ENCODE measurements at places on chromosomes 4 and X.

DNA sequence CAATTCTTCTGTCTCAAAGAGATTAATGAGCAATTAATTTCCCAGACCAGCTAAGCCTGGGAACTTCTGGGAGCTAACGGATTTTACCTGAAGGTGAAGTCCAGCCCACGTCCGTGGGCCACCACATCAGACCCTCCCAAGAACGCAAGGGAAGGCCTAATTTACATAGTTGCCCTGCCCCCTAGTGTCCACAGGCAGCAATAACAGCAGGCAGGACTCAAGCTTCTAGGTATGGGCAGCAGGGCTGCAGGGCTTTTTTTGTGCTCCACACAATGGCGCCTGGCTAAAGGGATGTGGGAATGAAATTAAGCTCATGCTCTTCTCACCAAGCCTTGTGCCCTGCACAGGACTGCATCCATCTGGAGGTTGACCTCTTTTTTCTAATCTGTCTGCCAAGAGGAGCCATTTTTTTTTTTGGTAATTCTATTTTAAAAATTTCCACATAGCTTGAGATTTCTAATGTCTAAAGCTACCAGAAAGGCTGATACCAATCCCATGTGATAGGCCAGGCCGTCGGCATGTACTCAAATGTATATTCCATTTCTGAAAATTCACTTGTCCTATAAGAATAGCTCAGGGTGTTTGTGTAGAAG, 111.9 kb upstream of the TMEM164 start:
- peak; percentile 25 for DNase-seq

GRCh38 chr4:55014876-55015275, 110.5 kb downstream of the KDR start:
- DNase-seq = no peak

- DNase-seq = no peak
Observed at GRCh38 chr4:184420881-184421416, 53.4 kb downstream of the IRF2 start.

DNA sequence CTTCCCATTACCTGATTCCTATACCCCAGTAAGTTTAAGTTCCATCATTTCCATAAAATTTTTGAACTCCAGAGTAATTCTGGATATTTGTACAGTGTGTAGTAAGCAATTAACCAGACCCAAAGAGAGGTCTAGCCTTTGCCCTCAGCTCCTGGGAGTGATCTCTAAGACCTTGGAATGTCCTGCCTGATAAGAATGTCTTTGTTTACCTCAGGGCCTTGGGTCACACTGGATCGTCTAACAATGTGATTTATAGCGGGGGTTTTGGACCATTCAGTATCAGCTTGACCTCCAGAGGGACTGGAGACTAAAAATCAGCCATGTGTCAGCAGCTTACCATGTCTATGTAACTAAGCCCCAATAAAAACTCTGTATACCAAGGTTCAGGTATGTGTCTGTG, 330.9 kb upstream of the PPP1R2C start:
- no peak for DNase-seq

- DNase-seq = no peak
Observed at GRCh38 chrX:15298780-15299179, 16.7 kb downstream of the ASB11 start.

GRCh38 chr4:147285751-147286150, 195.1 kb upstream of the EDNRA start:
- DNase-seq = no peak

DNA sequence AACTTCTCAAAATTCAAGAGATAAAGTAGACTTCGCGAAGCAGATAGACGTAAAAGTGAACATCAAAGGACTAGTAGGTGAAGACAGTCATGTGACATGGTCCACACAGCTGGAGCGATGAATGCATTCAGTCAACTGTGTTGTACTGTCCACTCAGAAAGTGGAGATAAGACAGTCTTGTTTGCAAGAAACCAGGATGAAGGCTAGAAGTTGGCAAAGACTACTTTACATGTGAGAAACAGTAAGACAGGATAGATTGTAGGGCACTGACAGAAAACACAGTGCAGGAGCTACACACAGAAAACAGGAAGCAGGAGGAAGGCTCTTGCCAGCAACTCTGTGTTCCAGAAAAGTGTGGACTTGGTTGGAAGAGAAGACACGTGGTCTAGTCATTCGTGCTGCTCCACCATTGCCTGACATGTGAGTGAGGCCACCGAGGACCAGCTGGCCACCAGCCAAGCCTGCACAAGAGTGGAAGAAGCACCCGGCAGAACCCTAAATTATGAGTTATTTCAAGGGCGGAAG, 78.9 kb downstream of the FAT1 start:
- no peak for DNase-seq

DNA sequence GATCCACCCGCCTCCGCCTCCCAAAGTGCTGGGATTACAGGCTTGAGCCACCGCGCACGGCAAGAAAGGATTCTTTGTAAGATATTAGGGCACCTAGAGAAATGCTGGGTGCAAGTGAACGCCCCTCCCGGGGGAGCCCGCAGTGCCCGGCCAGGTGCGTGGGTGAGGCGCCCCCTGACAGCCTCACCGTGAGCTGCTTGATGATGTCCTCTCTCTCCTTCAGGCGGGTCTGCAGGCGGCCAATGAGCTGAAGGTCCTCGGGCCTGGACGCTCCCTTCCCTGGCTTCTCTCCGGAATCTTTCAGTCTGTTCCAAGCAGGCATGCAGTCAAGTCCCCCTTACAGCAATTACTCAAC, 21.9 kb downstream of the MED28 start:
- no peak for DNase-seq

- no peak for DNase-seq
Observed at GRCh38 chrX:40050532-40050931, 47.2 kb downstream of the BCOR start.

- DNase-seq = no peak
Observed at GRCh38 chr4:99329876-99330275, 8.7 kb upstream of the ADH1B start.

DNA sequence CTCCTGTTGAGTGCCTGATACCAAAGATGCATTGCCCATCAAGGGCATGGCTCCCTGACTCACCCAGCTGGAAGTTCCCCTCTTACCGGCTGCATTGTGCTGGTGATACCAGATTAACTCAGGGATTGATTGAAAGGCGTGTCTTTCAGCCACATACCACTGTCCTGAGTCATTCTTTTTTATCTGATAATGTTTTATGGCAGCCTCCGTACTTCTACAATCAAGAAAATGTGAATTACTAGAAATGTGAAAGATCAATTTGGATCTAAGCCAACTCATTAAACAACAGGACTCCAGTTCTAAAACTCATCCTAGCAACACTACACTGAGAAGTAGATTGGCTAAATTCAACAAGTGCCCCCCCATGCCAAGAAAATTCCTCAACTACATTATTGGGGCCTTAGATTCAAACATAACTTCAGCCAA, 40.0 kb downstream of the TXK start:
- no peak for DNase-seq

DNA sequence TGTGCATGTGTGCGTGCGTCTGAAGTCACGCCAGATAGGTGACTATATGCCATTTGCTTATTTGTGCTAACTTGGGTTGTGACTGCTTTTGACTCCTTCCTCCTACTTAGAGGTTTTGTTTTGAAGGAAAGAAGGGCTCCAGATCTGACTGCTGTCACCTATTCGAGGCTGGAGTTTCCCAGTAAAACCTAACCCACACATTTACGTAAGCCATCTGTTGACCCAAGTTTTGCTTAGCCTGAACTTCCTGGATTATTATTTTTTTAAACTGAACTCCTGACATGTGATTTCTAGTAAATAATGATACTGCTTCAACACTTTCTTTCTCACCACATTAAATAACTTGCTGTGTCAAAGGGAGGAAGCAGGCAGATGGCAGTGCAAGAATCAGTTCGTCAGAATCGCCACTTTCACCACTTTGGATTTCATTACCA, 41.5 kb downstream of the DTHD1 start:
- no peak for DNase-seq

- DNase-seq = no peak
Observed at GRCh38 chr4:5749568-5749967, 38.6 kb downstream of the EVC start.

DNA sequence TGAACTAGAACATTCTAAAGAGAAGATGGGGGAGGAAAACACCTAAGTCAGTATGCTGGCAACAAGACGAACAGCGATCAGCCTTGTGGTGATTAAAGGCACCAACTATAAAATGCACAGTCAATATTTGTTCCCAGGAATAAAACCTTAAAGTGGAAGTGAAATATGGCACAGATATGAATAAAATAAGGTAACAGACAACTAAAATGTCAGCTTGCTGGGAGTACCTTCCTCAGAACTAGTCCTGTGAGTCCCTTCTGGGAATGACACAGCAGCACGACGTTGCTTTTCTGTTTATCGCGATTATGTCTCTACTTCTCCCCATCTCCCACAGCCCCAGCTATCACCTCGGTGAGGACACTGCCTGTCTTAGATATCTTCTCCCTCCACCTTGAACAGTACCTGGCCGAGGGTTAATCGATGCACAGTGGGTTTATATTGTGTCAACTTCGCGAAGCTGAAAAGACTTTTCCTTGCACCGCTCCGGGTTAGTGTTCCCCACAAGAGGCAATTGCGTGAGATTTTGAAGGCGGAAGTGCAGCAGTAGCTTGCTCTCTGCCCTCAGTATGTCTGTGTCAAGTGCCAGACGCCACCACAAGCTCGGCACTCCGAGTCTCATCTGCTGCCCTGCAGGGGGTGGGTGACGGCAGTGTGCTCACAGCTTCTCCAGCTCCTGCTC, 17.4 kb downstream of the MTNR1A start:
- DNase-seq = no peak

GRCh38 chr4:113040793-113041192, 8.7 kb upstream of the ANK2 start:
- DNase-seq = no peak

DNA sequence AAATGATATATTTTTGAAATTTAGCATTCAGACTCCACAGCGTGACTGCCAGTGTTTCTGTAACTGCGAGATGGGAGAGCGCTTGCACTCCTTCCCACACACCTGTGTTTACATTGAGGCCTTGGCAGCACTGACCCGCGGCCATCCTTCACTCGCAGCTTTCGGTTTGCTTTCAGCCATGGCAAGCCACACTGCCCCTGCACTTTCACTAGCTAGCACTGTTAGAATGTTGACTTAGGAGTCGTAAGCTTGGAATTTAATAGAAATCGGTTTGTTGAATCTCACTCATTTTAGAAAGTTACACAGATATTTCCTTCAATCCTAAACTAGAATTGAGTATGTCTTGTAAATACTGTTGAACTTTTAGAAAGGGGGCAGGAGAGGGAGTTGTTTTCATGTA, 136.2 kb downstream of the CFAP299 start:
- no peak for DNase-seq

GRCh38 chr4:89382439-89382838, 74.8 kb upstream of the GPRIN3 start:
- no peak for DNase-seq

- DNase-seq = no peak
Observed at GRCh38 chrX:129791336-129791735, 11.6 kb downstream of the SASH3 start.

- DNase-seq = no peak
Observed at GRCh38 chr4:98656443-98656842, 2.0 kb downstream of the TSPAN5 start.

DNA sequence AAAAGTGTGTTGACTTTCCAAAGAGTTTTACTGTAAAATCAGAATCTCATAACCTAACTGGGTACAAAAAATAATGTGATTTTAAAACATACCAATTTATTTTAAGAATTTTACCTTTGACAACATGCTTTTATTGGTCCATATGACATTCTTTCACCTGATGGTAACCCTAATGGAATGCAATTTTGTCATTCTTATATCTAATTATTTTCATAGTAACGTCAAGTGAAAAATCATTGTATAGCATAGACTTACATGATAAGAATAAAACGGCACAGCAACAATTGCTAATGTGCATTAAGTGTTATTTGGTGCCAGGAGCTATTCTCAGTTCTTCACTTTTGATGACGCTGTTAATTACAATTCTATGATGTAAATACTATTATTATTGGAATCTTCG, 13.6 kb downstream of the UNC5C start:
- no peak for DNase-seq

- DNase-seq = no peak
Observed at GRCh38 chr4:4426511-4427120, 39.7 kb downstream of the NSG1 start.

GRCh38 chr4:19025031-19025430, 1003.5 kb upstream of the LCORL start:
- no peak for DNase-seq

DNA sequence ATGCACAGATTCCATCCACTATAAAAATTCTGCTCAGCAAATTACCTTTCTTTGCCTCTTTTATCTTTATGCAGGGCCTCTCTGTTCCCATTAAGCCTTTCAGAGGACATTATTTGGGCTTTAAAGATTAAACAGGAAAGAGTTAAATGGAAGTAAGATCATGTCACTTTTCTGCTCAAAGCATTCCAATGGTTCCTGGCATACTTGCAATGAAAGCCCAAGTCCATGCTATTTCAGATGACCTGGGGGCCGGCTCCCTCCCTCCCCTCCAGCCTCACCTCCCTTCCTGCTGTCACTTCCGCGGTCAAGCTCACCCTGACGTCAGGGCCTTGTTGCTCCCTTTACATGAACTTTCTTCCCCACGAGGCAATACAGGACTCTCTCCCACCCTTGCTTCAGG, 125.5 kb downstream of the C4orf51 start:
- DNase-seq = no peak

DNA sequence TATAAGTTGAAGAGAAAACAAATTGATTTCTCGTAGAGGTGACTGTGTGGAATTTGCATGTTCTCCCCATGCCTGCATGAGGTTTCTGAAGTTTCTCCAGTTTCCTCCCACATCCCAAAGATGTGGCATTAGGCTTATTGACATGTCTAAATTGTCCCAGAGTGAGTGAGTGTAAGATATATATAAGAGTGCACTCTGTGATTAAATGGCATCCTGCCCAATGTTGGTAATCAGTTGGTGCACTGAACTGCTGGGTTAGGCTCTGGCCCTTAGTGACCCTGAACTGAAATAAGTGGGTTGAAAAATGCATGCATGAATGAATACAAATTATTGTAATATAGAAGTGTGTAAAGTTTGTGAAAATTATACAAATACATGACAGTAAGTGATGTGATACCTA, 1106.5 kb downstream of the TECRL start:
- DNase-seq = no peak
